Dermis blood vessel endothelial cell (primary cell): ENCODE measurements at places on chromosomes 7 and 10.
A peak's percentile ranks its signal among the peaks of the same experiment; 100 is the strongest.

GRCh38 chr7:12814828-12815227, 127.4 kb downstream of the ARL4A start:
- no peak for DNase-seq

GRCh38 chr10:23362069-23362830, 17.7 kb upstream of the C10orf67 start:
- DNase-seq: no peak

GRCh38 chr10:133165556-133166503, 5.8 kb downstream of the KNDC1 start:
- no peak for DNase-seq

GRCh38 chr7:42238709-42239366, 1.8 kb upstream of the GLI3 start:
- peak; percentile 84 for DNase-seq
